ENCODE measurements at places on chromosomes 16 and 17.

GRCh38 chr17:70892527-70892926 lies 723.2 kb downstream of the KCNJ2 start:
- H3K4me3 ChIP-seq: no peak overlapping the region
- no peak overlapping the region for H3K27ac ChIP-seq
- no peaks in the 10 kb centered on the region for H3K27me3 ChIP-seq
- H3K36me3 ChIP-seq: no peaks in the 10 kb centered on the region

GRCh38 chr16:72159386-72159785 lies 12.6 kb downstream of the PMFBP1 start:
- H3K4me3 ChIP-seq: no peak overlapping the region
- H3K27me3 ChIP-seq: no peaks in the 10 kb centered on the region
- no peak overlapping the region for H3K27ac ChIP-seq
- no peaks in the 10 kb centered on the region for H3K36me3 ChIP-seq
- DNase-seq: no peak

DNA sequence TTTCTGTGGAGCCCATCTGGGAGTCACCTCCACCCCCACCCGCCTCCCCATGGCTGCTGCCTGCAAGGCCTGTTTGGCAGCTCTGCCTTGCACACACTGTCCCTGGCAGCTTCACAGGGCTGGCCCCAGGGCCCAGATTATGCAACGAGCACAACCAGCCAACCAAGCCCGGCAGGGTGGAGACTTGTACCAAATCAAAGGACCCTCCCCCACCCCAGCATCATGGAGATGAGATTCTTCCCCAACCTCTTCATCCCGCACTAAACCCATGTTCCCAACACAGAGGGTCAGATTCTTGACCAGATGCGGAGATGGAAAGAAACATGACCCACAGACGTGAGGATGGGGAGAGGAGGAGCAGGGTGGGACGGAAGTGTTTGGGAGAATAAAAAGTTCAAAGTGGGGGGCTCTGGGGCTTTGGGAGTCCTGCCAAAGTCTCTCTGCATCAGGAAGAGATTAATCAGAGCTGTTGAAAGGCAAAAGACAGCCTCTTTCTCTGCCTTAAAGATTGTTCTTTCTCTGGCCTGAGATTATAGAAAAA lies 3.8 kb downstream of the SMARCD2 start:
- peaks cover 39% of the 10 kb centered on the region for H3K36me3 ChIP-seq
- peak overlapping the region; percentile 82 for H3K27ac ChIP-seq
- peaks cover 46% of the 10 kb centered on the region for H3K4me1 ChIP-seq
- peak; percentile 88 for DNase-seq

DNA sequence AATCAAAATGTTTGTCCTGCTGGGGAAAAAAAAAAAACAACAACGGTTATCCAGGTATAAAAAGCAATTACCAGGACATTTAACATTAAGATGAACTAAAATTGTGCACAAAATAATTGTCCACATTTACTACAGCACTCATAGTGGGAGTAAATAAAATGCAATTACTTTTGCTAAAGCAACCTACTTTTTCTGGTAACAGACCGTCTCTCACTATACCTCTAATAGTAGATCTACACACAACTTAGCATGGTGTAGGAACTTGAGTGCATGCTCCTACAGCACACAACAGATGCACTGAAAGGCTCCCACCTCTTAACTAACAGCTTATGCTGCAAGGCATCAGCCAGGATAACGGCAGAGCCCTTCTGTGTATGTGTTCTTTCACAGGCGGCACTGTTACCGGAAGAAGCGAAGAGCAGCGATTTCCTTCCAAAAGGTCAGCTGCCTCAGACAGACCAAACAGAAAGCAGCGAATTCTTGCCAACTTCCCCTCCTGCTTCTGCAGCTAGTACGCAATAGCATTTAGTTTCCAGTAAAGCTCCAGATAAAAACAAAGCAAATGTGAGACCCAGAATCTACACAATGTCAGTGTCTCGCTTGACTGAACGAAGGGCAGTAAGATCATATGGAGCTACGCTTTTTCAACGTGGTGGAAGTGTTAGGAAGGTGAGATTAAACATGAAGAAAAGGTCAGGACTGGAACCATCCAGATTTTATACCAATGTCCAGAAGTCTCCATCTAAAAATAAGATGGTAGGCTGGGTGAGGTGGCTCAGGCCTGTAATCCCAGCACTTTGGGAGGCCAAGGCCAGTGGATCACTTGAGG lies 27.6 kb downstream of the STAT5B start:
- no peaks in the 10 kb centered on the region for H3K36me3 ChIP-seq
- DNase-seq: peak; percentile 98
- peaks cover 15% of the 10 kb centered on the region for H3K4me1 ChIP-seq
- peak overlapping the region; percentile 98 for H3K27ac ChIP-seq
- no peaks in the 10 kb centered on the region for H3K27me3 ChIP-seq

- H3K27me3 ChIP-seq: peaks cover 3% of the 10 kb centered on the region
- no peaks in the 10 kb centered on the region for H3K4me1 ChIP-seq
- no peak overlapping the region for H3K27ac ChIP-seq
Measured at GRCh38 chr17:15038656-15039055, 226.5 kb downstream of the PMP22 start.
